ENCODE measurements at places on chromosomes 5 and 9.

GRCh38 chr9:77708064-77708815 is 60.1 kb upstream of the GNA14 start:
- DNase-seq, result no peak

- DNase-seq, result no peak
Measured at GRCh38 chr5:59597690-59598546, 295.6 kb downstream of the PDE4D start.

GRCh38 chr9:91160599-91161464 is 200.9 kb downstream of the AUH start:
- DNase-seq, result no peak

GRCh38 chr5:6748142-6748541 is 34.9 kb downstream of the TENT4A start:
- no peak for DNase-seq

DNA sequence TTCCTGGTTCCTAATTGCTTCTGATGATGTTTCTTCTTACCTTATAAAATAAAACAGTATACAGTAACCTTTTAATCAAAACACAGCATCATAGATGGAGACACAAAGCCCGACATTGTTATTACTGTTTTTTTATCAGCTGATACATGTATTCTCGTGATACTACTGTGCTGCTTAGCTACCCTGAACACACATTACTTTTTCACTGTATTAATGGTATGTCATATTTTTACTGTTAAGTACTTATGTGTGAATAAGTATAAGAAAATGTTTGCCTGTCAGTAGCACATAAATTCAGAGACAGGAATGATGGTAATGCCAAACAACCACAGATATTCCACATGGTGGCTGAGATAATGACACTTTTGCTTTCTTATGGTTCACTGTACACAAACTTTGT is 68.7 kb downstream of the RAB24 start:
- no peak for DNase-seq

DNA sequence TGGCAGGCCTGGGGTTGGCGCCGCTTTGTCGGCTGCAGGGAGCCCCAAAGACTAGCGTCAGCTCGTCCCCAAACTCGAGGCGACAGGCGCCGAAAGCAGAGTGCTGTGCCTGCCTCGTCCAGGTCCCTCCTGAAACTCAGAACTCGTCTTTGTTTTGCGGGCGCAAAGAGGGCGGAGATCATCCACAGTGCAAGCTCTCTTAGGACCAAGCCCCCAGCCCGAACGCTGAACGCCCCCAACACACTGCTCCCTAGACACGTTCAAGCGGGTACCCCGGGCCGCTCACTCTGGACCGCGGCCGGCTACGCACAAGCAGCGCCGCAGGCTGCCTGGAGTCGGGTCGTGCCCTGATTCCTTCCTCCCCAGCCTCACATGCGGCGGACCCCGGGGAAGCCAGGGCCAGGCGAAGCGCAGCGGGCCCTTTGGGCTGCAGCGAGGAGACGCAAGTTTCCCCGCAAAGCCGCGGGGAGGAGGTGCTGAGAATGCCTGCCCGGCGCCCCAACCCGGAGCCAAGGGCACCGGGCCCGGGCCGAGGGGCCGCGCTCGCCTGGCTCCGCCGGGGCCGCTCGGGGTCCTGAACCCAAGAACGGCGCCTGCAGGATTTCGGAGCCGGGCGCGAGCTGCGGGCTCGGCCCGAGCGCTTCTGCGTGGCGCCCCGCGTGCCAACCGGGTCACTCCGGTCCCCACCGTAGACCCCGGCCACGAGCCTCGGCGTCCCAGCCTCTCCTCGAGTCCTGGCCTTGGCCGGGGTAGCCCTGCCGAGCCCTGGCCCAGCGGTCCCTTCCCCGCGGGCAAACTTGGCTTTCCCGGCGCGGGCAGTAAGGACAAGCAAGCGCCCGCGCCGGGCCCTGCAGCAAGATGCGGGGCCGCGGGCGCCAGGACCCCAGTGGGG is 738 bp downstream of the FSTL4 start:
- DNase-seq, result no peak

DNA sequence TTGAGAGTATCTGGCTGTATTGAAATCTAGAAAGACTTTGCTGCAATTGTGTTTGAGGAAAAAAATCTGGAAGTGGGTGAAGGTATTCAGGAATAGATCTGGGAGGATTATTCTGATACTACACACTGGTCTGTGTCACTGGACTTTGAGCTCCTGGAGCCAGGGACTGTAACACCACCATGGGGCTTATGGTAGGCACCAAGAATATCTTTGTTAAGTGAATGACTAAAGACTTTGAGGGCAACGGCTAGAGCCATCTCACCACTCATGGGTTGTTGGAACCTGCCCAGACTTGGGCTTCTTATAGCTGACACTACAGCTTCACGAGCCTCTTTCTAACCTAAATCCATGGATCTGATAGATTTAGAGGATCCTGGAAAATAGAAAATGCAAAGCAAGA is 10.2 kb downstream of the NFX1 start:
- no peak for DNase-seq

DNA sequence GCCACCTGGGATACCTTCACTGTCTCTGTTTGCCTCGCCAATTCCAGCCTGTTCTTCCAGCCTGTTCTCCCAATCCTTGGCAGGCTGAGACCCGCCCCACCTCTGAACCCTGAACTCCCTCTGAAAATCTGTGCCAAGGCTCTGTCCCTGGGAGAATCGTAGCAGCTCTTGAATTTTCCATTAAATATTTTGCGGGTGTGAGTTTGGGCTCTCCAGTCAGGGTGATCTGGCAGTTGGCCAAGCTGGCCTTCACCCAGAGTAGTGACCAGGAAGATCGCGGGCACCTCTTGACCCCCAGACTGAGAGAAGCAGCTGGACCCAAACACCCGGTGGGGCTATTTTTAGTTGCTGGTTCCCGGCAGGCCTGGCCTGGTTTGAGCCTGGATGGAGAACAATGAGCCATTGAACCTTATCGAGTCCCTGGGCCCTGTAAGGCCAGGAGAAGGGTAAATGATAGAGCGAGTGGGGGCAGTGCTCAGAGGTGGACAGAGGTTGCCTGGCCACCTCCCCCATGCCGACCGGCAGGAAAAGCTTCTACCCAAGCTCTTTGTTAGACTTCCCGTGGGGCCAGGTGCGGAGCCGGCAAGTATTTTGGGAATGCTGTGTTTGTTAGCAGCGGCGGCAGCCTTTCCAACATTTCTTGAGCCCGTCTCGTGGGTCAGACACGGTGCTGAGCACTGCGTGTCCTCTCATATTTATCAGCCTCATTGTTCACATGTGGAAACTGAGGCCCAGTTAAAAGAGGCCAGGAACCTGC is 146.2 kb downstream of the RGS3 start:
- DNase-seq, result no peak
